ENCODE measurements at places on chromosomes 12 and 14.

DNA sequence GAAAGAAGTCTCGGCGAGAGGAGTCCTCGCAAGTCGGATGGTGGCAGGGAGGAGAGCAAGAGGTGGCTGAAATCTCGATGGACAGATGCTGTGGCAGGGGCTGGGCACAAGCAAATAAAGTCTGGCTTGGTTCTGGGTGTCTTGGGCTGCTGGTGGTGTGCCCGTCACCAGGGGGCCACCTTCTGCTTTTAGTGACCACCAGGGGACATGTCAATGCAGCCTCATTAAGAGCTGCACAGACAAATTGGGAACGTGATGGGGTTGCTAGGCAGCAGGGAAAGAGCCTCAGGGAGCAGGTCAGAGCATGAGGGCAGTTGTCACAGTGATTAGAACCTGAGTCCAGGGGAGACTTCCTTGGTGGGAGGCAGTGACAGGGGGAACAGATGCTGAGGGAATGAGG is 44.0 kb downstream of the LRRC74A start:
- no peak for DNase-seq

- peak; percentile 27 for DNase-seq
Observed at GRCh38 chr12:98464190-98464589, 51.2 kb upstream of the TMPO start.

GRCh38 chr12:94141004-94141764 is 7.2 kb upstream of the PLXNC1 start:
- DNase-seq, result no peak

- DNase-seq, result no peak
Observed at GRCh38 chr14:83994020-83994419, 1535.9 kb upstream of the FLRT2 start.

- peak; percentile 13 for DNase-seq
Observed at GRCh38 chr12:25689996-25690501, 137.0 kb upstream of the LMNTD1 start.

DNA sequence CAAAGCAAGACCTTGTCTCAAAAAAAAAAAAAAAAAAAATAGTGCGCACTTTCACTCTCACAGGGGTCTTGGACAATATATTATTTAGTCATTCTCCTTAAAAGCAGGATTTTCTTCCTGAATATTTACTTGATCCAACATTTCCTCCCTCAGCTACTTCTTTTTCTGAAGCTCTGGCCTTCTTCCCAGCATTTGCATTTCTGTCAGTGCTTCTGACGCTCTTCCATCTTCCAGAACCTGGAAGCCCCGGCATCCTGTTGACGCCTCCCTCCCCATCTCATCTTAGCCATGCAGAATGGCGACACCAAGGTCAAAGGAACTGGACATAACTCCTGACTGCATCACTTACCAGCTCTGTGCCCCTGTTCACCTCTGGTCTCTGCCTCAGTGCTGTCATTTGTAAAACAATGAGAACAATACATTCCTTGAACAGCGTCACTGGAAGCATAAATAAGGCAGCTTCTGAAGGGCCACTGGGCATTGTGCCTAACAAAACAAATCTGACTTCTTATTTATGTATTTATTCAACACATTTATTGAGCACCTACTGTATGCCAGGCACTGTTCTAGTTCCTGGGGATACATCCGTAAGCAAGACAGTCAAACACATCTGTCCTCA is 90.9 kb upstream of the MDM1 start:
- no peak for DNase-seq

DNA sequence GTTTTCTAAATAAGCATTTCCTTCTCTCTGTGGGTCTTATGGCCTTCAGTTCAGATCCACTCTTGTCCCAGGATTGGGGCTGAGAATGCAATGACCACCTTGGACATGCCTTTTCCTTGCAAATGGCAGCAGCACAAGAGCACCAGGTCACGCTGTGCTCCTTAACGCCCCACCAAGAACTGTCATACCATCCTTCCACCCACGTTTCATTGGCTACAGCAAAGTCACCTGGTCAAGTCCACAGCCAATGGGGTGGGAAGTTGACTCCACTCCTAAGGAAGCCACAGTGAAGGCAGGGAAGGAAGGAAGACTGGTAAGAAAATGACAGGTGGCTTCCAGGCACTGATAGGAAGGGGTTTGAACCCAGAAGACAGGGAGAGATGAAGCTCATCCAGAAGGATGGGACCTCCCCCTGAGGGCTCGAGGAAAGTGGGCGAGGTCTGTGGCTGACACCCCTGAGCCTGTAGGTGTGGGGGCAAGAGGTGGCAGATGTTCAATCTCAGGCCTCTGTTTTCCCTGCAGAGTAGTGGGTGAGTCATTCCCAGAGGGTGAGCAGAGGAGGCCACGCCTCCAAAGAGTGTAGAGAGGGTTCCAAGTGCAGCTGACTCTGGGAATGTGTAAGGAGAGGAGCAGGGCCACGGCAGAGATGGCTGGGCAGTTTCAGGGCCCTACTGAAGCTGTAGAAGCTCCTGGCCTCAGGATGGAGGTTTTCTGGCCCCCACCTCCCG is 113.5 kb upstream of the VRK1 start:
- DNase-seq, result no peak

GRCh38 chr12:98719515-98720504 is 74.7 kb downstream of the APAF1 start:
- DNase-seq, result no peak

DNA sequence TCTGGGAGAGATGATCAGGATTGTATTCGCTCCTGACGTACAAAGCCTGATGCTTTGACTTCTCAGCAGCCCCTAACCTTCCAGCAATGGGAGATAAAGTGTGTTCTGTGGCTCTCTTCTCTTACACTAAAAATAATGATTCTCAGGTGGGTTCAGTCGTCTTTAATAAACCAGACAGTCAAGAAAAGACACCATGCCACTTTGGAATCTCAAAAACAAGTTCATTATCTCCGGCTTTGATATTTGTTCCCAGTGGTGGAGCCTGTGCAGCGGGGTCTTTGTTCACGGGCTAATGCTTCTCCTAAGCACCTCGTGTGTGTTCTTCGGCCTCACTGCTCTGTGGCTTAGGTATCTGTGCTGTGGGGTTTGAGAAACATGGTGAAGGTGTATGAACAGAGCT is 1.6 kb downstream of the ACVR1B start:
- DNase-seq, result no peak

GRCh38 chr12:9103050-9103849 is 12.5 kb downstream of the A2M start:
- DNase-seq, result no peak

GRCh38 chr14:61476105-61476753 is 154.8 kb downstream of the PRKCH start:
- DNase-seq, result no peak

Measured in left lung (tissue), 14 donors.